ENCODE measurements at places on chromosomes 7 and 10.

DNA sequence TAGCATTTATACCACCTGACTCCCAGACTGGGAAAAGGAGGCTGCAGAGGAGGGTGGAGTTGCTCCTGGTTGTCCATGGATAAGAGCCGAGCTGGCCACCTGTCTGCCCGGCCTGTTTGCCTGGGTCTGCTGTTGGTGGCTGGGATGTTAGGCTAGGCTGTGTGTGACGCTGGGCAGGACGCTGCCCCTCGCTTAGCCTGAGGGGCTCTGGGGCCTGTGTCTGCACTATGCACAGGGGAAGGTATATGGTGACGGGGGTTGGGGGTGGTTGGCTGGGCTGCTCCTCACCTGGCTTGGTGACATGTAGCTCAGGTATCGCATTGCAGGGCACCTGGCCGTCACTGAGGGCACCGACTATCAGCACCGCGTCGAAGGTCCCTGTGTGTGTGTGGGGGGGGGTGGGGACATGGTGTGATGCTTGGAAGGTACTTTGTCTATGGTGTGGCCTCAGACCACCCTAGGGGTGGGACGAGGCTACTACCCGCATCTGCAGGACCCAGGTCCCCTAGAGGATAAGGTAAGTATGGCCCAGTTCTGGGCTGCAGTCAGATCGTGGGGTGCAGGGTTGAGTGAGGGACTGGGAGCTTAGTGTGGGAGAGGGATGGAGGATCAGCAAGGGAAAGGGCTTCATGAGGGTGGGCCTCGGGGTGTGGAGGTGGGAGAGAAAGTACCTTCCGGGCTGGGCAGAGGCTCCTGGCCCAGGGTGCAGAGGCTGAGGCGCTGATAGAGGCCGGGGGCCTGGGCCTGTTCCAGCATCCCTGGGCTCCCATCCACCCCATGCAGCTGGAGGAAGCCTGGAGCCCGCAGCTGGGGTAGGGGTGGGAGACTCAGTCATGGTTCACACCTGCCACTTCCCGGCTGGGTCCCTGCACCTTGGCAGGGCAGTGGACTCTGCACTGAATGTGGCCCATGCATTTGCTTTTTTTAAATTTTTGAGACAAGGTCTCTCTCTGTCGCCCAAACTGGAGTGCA lies 2.3 kb downstream of the METTL27 start:
- H3K27ac ChIP-seq: no peak overlapping the region
- DNase-seq: no peak
- no peaks in the 10 kb centered on the region for H3K36me3 ChIP-seq
- H3K27me3 ChIP-seq: no peaks in the 10 kb centered on the region
- no peak overlapping the region for H3K4me3 ChIP-seq

DNA sequence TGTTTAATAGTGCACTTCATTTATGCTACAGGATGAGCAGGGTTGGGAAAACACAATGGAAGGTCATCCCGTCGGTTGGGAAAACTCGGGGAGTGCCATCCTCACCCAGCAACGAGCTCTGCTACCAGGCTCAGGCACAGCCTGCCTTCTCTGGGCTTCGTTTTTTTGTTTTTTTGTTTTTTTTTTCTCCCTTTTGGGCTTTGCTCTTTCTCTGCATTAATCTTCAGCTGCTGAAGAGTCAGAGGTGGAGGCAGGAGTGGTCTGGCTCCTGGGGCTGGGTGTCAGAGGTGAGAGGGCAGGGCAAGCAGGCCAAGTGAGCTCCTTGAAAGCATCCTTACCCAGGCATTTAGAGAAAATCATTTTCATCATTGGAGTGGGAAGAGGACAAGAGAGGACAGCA lies 11.5 kb downstream of the ZNF3 start:
- H3K27ac ChIP-seq: no peak overlapping the region
- no peak for DNase-seq
- H3K27me3 ChIP-seq: no peaks in the 10 kb centered on the region
- H3K4me1 ChIP-seq: no peaks in the 10 kb centered on the region

- H3K4me3 ChIP-seq: no peak overlapping the region
- DNase-seq: no peak
- no peaks in the 10 kb centered on the region for H3K4me1 ChIP-seq
- no peak overlapping the region for H3K27ac ChIP-seq
These were observed 173.5 kb downstream of the SEMA3E start for GRCh38 chr7:83475420-83475819.

DNA sequence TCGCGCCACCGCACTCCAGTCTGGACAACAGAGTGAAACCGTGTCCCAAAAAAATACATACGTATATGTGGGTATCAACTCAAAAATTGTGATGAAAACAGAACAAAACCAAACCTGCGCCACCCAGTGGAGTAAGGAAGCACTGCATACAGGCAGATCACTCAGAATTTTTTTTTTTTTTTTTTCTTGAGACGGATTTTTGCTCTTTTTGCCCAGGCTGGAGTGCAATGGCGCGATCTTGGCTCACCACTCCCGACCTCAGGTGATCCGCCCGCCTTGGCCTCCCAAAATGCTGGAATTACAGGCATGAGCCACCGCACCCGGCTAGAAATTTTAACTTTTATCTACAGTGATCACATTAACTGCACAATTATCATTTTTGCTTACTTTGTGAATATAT lies 9.1 kb upstream of the TMEM236 start:
- H3K4me1 ChIP-seq: no peaks in the 10 kb centered on the region
- no peak overlapping the region for H3K27ac ChIP-seq
- no peak overlapping the region for H3K4me3 ChIP-seq
- no peaks in the 10 kb centered on the region for H3K27me3 ChIP-seq

Measured in naive thymus-derived CD4-positive, alpha-beta T cell (primary cell).